IMR-90 (cell line): ENCODE measurements at places on chromosomes 2 and 18.

DNA sequence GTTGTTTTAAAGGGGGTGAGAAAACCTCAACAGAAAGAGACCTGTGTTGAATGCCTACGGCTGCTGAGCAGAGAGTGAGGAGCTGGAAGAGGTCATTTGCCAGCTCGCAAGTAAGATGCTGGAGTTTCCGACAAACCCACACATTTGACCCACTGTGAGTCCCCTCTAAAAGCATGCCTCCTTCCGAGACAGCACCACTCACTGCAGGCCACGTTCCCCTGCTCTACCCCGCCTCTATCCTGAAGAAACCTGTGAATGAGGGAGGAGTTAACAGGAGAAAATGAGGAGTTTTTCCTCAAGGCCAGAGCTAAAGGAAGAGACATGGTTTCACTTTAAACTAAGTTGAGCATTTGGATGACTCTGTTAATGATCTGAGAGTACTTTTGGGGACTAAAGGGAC, 188.7 kb downstream of the DPP10 start:
- DNase-seq: no peak

DNA sequence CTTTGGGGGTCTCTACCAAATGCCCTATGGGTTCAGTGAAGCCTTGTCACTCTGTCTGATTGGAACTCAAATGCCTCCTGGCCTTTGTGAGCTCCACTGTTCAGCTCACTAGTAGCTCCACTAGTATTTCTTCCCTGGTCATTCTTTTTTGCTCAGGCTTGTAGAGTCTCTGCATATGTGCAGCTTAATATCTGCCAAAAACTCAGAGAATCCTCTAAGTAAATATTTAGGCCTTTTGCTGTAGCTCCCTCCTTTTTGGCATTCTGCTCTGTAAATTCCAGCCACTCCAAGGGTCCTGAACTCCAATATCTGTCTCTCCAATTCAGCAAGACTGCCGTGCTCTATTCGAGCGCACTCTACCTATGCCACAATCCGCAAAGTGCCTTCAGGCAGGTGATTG, 146.5 kb downstream of the MAIP1 start:
- peak; percentile 34 for DNase-seq

- peak; percentile 19 for DNase-seq
Observed at GRCh38 chr2:57881998-57882888, 164.4 kb upstream of the VRK2 start.

- peak; percentile 34 for DNase-seq
Observed at GRCh38 chr18:48868468-48869466, 82.0 kb downstream of the SMAD7 start.

GRCh38 chr2:16438613-16439321, 226.9 kb downstream of the CYRIA start:
- DNase-seq: no peak

DNA sequence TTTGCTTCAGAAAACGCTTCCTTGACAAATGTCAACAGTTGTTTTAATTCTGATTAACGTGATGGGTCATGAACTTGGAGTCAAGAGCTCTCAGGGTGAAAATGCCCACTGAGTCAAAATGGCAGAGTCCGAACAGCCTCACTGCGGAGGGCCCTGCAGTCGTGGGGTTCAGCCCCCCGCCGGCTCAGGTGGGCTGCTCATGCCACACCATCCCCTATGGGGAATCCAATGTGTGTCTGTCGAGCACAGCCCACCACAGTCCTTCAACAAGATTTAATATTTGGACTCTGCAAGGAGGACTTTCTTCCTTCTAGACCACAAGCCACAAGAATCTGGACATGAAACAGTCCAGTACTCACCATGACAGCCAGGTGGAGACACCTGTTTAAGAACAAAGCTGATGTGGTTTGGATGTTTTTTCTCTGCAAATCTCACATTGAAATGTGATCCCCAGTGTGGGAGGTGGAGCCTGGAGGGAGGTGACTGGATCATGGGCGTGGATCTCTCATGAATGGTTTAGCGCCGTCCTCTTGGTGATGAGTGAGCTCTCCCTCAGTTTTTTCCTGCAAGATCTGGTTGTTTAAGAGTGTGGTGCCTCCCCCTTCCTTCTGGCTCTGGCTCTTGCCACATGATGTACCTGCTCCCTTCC, 201.0 kb downstream of the NDUFA10 start:
- DNase-seq: no peak

- DNase-seq: peak; percentile 69
Observed at GRCh38 chr2:226030788-226031646, 631.5 kb downstream of the NYAP2 start.

GRCh38 chr2:204665207-204665606, 119.9 kb downstream of the PARD3B start:
- peak; percentile 60 for DNase-seq

DNA sequence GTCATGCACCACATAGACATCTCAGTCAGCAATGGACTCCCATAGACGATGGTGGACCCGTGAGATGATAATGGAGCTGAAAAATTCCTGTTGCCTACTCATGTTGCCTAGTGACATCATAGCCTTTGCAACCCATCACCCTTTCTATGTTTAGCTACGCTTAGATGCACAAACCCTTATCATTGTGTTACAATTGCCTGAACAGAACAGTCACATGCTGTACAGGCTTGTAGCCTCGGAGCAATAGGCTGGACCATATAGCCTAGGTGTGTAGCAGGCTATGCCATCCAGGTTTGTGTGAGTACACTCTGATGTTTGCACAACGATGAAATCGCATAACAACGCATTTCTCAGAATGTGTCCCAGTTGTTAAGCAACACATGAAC, 221.6 kb downstream of the ALPK2 start:
- DNase-seq: no peak

- DNase-seq: no peak
Observed at GRCh38 chr2:176083796-176084261, at the start of gene EVX2. Gene EVX2 (minus strand): TSS chr2:176083962. CDS start chr2:176083776, 186 bp downstream.

GRCh38 chr2:109129356-109129920, 433 bp downstream of the SH3RF3 start:
- DNase-seq: no peak

- no peak for DNase-seq
Observed at GRCh38 chr2:109118321-109118720, 10.7 kb upstream of the SH3RF3 start.

DNA sequence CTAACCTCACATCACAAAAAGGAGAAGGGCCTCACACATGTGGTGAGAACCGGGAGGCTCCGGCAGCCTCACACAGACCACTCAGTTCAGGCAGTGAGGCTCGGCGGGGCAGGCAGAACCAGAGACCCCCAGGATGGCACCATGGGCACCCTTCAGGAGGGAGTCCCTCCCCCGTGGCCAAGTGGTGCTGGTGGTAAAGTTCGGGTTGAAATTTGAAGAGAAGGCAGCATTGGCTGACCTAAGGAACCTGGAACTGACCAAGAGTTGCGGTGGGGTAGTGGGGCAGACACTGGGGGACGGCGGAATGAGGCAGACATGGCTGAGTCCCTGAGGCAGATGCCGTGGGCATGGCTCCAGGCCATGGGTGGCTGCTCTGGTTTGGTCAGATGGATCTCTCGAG, 239.3 kb upstream of the MYT1L start:
- DNase-seq: no peak

DNA sequence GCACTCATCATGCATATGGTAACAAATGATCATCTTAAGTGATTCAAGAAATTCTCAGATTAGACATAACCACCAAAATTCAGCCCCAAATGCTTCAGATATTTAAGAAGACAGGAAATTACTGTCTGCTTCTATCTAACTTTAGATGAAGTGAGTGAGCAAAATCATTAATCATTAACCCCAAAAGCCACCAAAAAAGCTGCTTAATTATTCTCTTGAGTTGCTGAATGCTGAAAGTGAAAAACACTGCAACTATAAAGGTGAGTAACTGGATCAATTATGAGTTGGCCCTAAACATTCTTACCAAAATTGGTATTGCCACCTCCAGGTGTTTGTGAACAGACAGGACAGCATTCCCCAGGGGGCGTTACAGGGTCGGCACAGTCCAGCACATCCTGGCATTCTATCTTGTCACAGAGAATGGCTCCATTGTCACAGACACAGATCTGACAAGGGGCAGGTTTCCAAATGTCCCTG, 69.6 kb downstream of the COL5A2 start:
- peak; percentile 21 for DNase-seq

DNA sequence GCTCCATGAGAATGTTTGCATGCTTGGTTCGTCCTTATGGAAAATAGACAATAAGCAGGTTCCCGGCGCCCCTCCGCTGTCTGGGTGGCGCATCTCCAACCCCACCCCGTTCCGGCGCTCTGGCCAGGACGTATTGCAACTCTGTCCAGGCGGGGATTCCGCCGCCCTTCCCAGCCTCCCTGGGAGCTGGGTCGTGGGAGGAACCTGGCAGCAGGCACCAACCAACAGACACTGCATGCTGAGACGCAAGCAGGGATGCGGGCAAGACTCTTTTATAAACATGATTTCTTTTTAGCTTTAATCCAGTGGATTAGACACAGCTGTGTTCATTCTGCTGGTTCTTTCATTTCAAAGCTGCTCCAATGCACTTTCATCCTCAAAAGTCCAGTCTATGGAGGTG, 240.2 kb downstream of the SH3BP4 start:
- DNase-seq: no peak

- no peak for DNase-seq
Observed at GRCh38 chr2:181817509-181817908, 74.0 kb upstream of the ITPRID2 start.

- DNase-seq: no peak
Observed at GRCh38 chr2:35343135-35343534, 1012.4 kb upstream of the CRIM1 start.

- no peak for DNase-seq
Observed at GRCh38 chr18:59354731-59355130, 4.3 kb downstream of the LMAN1 start.

- no peak for DNase-seq
Observed at GRCh38 chr2:60336442-60337141, 216.9 kb downstream of the BCL11A start.

- no peak for DNase-seq
Observed at GRCh38 chr2:241598487-241598886, 38.5 kb downstream of the THAP4 start.

GRCh38 chr2:56314796-56315195, 131.0 kb downstream of the CCDC85A start:
- no peak for DNase-seq

- DNase-seq: no peak
Observed at GRCh38 chr18:62396381-62396780, 71.3 kb downstream of the TNFRSF11A start.

DNA sequence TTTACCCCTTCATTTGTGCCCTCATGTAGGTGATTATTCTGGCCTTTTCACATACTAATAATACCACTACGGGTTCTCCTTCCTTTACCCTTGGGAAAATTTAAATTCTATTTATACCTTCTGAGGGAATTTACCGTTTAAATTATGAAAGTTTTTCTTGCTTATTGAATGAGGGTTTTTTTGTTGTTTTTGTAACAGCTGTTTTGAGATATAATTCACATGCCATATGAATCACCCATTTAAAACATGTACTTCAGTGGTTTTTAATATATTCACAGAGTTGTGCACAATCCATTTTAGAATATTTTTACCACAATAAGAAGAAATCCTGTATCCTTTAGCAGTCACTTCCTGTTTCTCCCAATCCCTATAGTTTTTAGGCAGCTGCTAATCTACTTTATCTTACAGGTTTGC, 54.7 kb downstream of the EML4 start:
- peak; percentile 67 for DNase-seq

DNA sequence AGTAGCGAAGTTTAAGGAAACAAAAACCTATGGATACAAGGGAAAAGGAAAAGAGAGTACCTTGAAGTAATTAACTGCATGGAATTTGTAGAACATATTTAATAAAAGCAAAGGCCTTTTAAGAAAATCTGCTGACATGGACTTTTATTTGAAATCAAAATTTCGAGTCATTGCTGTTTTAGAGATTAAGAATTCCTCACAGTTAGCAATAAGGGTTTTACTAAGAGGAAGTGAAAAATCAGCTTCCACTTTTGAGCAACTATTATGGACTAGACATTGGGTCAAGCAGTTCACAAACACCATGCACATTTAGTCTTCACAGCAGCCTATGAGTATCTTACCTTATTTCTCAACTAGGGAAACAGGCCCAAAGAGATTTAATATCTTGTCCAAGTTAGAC, 876.3 kb downstream of the BCL11A start:
- DNase-seq: no peak

DNA sequence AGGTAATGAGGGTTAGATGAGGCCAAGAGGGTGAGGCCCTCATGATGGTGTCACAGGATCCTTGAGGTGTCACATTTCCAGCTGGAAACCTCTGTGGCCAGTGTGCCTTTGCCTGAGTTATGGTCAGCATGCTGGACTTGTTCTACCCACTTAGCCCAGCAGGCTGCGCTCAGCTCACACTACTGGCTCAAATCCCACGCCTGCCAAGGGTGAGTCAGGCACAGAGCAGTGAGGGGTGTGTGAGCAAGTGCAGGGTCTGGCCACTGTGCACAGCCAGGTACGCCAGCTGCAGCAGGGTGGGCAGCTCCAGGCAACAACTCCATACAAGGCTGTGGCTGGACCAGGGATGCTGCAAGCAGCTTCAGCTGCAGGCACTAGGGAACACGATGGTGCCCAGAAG, 616.6 kb upstream of the FSHR start:
- no peak for DNase-seq

DNA sequence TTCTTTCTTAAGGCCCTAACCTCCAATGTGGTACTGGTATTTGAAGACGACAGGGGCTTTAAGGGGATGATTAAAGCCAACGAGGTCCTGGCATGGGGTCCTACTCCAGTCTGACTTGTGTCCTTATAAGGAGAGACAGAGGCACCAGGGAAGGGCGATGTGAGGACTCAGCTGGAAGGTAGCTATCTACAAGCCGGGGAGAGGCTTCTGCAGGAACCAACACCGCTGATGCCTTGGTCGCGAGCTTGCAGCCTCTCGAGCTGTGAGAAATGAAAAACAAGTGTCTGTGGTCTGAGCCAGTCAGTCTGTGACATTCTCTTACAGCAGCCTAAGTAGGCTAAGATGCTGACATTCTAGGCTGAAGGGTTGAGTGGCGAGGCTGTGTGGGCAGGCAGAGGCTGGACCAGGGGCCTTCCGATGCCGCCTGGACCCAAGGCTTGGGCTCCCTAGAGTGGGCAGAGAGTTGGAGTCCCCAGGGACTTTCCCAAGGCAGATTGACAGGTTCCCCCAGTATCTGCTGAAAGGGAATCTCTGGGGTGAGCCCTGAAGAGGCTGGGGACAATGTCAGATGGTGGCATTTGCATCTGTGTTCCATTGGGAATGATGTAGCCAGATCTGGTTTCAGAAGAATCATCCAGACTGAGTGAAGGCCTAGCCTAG, 322.9 kb upstream of the HS6ST1 start:
- no peak for DNase-seq

- DNase-seq: no peak
Observed at GRCh38 chr2:28413899-28414295, 21.2 kb downstream of the FOSL2 start.

GRCh38 chr2:8456151-8457091, 225.4 kb upstream of the ID2 start:
- DNase-seq: no peak

DNA sequence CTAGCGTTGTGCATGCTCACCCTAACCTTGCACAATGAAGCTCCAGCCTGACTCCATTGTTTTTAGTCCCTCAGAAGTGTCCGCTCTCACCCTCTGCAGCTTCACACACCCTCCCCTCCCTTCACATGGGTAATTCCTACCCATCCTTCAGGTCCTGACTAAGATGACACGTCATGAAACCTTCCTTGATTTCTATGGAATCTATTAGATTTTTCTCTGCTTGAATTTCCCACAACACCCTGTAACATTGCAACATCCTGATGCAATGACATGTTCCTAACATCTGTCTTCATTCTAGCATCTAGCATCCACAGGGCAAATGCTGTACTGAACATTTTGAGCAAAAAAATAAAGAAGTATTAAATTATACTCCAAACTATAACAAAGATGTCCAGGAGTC, 77.0 kb upstream of the PID1 start:
- DNase-seq: no peak

GRCh38 chr2:85737481-85737880, 16.3 kb upstream of the ATOH8 start:
- DNase-seq: peak; percentile 87
